ENCODE measurements at places on chromosomes 16 and 17. TPM values are rescaled to one million over a fixed set of nuclear protein-coding genes. Genes with fewer than 3 reads are reported as not detected.

Gene C17orf67
- not detected for total RNA-seq

Gene KCNH4
- total RNA-seq: not detected

Gene EVI2B
- total RNA-seq: 3.0 TPM

Gene OR4D1
- not detected for total RNA-seq

Gene MED1
- total RNA-seq: 16.3 TPM
